ENCODE measurements at places on chromosomes 13 and 19. TPM values are rescaled to one million over a fixed set of nuclear protein-coding genes. Genes with fewer than 3 reads are reported as not detected.

- peak; percentile 75 for DNase-seq
Measured at GRCh38 chr13:36981156-36981743, 17.9 kb downstream of the ALG5 start.

- DNase-seq = no peak
Measured at GRCh38 chr19:5953680-5954213, 24.2 kb downstream of the RANBP3 start.

GRCh38 chr19:29212356-29212647 lies 649 bp downstream of the UQCRFS1 start:
- DNase-seq = peak; percentile 37

DNA sequence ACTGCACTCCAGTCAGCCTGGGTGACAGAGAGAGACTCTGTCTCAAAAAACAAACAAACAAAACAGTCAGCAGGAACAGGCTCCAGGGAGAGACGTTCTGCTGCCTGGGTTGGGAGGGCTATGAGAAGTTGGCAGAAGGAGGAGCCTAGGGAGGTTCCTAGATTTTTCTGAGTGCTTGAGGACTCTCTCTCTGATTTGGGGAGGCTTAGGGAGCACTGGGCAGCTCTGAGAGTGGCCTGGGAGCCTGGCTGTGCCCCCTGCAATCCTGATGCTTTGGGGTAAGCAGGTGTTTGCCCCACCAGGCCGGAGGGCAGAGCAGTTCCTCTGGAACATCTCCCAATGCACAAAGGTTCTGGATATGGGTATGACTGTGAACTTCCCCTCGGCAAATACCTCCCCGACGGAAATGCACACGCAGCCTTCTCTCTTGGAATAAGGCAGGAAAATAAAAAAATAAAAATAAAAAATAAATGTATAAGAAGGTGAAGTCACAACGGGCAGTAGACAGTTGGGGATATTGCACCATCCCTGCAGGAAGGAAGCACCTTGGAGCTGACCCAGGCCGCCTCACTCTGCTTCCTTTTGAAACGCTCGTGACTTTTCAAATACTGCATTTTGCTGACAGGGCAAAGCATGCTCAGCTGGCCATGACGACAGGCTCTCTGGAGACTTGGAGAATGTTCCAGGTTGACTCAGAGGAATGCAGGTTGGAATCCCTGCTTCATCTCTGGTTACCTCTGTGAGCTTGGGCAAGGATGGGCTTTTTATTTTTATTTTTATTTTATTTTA lies 26.5 kb upstream of the HOMER3 start:
- peak; percentile 71 for DNase-seq

DNA sequence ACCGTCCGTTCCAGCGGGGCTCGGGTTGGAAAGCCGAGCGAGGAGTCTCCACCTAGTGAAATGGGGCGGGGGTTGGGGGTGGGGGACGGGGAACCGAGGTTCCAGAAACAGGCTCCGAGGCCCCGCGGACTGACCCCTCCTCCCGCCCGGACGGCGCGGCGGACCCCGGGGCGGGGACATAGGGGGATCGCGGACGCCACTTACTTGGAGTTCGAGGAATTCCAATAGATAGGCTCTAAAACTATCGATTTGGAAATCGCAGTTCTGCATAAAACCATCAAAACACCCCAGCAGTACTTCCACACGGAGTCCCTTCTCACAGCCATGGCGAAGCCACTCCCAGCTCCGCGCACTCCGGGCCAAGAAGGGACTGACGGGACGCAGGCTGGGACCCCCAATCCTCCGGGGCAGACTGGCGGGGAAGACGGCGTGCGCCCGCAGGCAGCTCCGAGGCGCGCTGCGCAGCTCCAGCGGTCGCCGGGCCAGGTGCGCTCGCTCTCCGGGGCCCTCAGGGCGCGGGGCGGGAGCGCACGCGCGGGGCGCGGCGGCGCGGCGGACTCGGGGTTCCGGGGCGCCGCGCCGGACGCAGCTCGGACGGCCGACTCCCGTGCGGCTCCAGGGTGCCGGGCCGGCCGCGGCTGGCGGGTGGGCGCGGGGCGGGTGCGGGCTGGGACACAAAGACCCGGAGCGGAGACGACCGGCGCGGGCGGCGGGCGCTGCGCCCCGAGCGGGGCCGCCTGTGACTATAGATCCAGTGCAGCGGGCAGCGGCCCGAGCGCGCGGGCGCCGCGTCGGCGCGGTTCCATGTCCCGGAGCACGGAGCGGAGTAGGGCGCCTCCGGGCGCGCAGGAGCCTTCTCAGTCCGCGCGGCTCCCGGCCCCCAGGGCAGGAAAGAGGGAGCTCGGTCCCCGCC lies 567 bp downstream of the EFNB2 start:
- peak; percentile 31 for DNase-seq

DNA sequence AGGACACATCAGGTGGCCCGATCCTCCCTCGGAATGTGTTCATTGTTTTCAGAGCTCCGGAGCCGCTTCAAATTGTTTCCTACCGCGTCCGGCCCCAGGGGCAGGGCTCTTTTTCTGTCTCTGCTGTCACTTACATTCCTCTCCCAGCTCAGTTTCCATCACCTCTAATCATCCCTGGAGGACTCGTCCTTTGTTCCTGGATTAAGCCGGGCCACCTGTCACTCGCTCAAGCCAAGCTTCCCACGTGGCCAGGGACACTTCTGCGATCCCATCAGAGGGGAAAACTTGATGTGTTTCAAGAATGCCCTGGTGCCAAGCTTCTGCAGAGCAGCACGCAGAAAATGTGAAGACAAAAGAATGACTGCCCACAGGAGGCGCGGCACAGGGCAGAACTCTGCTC lies 13.5 kb downstream of the IL17D start:
- DNase-seq = no peak

DNA sequence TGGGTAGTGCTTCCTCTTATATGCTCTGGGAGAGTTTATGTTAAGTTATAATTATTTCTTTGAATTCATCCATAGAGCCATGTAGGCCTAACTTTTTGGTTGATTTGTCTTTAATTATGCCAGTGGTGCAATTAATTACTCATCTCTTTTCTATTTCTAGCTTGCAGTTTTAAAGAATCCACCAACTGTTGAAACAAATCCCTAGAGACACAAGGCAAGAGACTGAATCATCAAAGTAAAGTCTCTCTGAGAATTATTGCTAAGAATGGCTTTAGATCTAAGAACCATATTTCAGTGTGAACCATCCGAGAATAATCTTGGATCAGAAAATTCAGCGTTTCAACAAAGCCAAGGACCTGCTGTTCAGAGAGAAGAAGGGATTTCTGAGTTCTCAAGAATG lies 5.9 kb upstream of the ZNF551 start:
- no peak for DNase-seq

DNA sequence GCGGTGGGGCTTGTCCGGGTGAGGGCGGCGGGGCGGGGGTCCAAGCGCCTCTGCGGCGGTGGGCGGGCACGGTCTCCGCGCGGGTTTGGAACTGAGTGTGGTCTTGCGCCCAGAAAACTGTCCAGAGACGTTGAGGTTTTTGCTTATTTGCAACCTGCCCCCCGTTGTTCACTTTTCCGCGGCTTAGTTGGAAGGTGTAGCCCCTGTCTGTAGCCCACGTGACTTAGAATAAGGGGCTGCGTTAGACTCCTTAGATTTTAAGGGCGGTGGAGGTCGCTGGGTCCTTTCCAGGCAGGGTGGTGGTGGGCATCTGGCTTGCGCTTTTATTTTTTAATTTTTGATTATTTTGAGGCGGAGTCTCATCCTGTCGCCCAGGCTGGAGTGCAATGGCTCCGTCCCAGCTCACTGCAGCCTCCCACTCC lies 748 bp downstream of the RPS15 start:
- DNase-seq = peak; percentile 18

- no peak for DNase-seq
Measured at GRCh38 chr13:107518780-107519179, 696.6 kb downstream of the LIG4 start.

DNA sequence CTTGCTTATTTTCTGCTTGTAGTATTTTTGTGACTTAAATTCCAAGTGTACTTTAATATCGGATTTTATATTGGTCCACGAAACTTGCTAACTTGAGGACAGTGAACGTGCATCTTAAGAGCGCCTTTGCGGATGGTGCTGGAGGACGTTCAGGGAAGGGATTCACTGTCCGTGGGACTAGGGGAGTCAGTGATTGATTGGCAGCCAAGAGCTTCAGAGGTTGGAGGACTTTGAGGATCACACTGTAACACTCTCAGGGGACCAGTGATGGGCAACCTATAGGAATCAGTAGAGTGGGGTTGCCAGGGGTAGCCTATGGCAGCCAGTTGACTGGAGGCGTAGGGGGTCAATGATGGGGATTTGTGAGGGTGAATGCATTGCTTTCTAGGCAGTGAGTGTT lies 516 bp downstream of the ZNF175 start:
- no peak for DNase-seq

The TTC9B gene
- not detected for polyA plus RNA-seq

The MBD3L3 gene
- polyA plus RNA-seq = not detected

The ZNF468 gene
- polyA plus RNA-seq = 7.0 TPM

The PRKACA gene
- polyA plus RNA-seq = 44.2 TPM

Measured in endothelial cell of umbilical vein (primary cell).